ENCODE measurements at places on chromosomes 4 and X.
A peak's percentile ranks its signal among the peaks of the same experiment; 100 is the strongest.

- no peaks in the 10 kb centered on the region for H3K36me3 ChIP-seq
- DNase-seq, result peak; percentile 51
- no peaks in the 10 kb centered on the region for H3K27me3 ChIP-seq
- H3K27ac ChIP-seq, result no peak overlapping the region
- H3K4me1 ChIP-seq, result no peaks in the 10 kb centered on the region
Observed at GRCh38 chr4:81052119-81053068, 21.9 kb downstream of the BMP3 start.

- DNase-seq, result peak; percentile 80
- H3K4me3 ChIP-seq, result no peak overlapping the region
- no peaks in the 10 kb centered on the region for H3K27me3 ChIP-seq
- no peaks in the 10 kb centered on the region for H3K36me3 ChIP-seq
- peaks cover 26% of the 10 kb centered on the region for H3K4me1 ChIP-seq
Observed at GRCh38 chr4:168796362-168797106, 213.5 kb downstream of the CBR4 start.

- H3K27me3 ChIP-seq, result no peaks in the 10 kb centered on the region
- no peaks in the 10 kb centered on the region for H3K4me1 ChIP-seq
- no peak for DNase-seq
- no peak overlapping the region for H3K27ac ChIP-seq
- H3K36me3 ChIP-seq, result no peaks in the 10 kb centered on the region
- H3K4me3 ChIP-seq, result no peak overlapping the region
Observed at GRCh38 chr4:175560604-175561003, 251.5 kb downstream of the GPM6A start.

GRCh38 chrX:153349952-153350351, 16.0 kb downstream of the ZNF275 start:
- no peak overlapping the region for H3K27ac ChIP-seq
- no peaks in the 10 kb centered on the region for H3K4me1 ChIP-seq
- DNase-seq, result no peak
- peaks cover 3% of the 10 kb centered on the region for H3K36me3 ChIP-seq

GRCh38 chrX:100647095-100647494, 3.1 kb downstream of the SRPX2 start:
- H3K4me3 ChIP-seq, result no peak overlapping the region
- H3K4me1 ChIP-seq, result peaks cover 81% of the 10 kb centered on the region
- DNase-seq, result no peak
- no peaks in the 10 kb centered on the region for H3K36me3 ChIP-seq
- peak overlapping the region; percentile 97 for H3K27ac ChIP-seq

Data from HepG2 (cell line).